ENCODE measurements at places on chromosomes 12 and 14. TPM values are rescaled to one million over a fixed set of nuclear protein-coding genes. Genes with fewer than 3 reads are reported as not detected.
A peak's percentile ranks its signal among the peaks of the same experiment; 100 is the strongest.

The ADCY4 gene
- 1.8 TPM for total RNA-seq

- no peak for DNase-seq
- no peak overlapping the region for H3K27ac ChIP-seq
- H3K36me3 ChIP-seq, result no peaks in the 10 kb centered on the region
These were observed 131.0 kb upstream of the SOX5 start for GRCh38 chr12:24080465-24080864.

The SOX5 gene
- 0.88 TPM for total RNA-seq

The POTEG gene
- total RNA-seq, result not detected

- no peak overlapping the region for H3K27ac ChIP-seq
- H3K4me1 ChIP-seq, result no peaks in the 10 kb centered on the region
- no peaks in the 10 kb centered on the region for H3K36me3 ChIP-seq
- H3K4me3 ChIP-seq, result no peak overlapping the region
- DNase-seq, result no peak
- H3K27me3 ChIP-seq, result peaks cover 12% of the 10 kb centered on the region
These were observed 65.8 kb upstream of the COCH start for GRCh38 chr14:30808576-30808975.

The EML5 gene
- 8.1 TPM for total RNA-seq

GRCh38 chr12:70648831-70649230, 11.6 kb upstream of the PTPRB start:
- peaks cover 14% of the 10 kb centered on the region for H3K27me3 ChIP-seq
- no peaks in the 10 kb centered on the region for H3K36me3 ChIP-seq
- no peak for DNase-seq
- H3K27ac ChIP-seq, result no peak overlapping the region
- H3K4me3 ChIP-seq, result no peak overlapping the region

The GUCY2C gene
- not detected for total RNA-seq

- H3K36me3 ChIP-seq, result no peaks in the 10 kb centered on the region
- H3K27me3 ChIP-seq, result peaks cover 16% of the 10 kb centered on the region
These were observed 42.8 kb downstream of the STXBP6 start for GRCh38 chr14:25006961-25007795.

- no peak overlapping the region for H3K27ac ChIP-seq
- no peaks in the 10 kb centered on the region for H3K4me1 ChIP-seq
- no peak overlapping the region for H3K4me3 ChIP-seq
- no peak for DNase-seq
- H3K36me3 ChIP-seq, result peaks cover 27% of the 10 kb centered on the region
These were observed 95.1 kb downstream of the RPAP3 start for GRCh38 chr12:47610686-47611252.

The TAS2R8 gene
- total RNA-seq, result not detected

DNA sequence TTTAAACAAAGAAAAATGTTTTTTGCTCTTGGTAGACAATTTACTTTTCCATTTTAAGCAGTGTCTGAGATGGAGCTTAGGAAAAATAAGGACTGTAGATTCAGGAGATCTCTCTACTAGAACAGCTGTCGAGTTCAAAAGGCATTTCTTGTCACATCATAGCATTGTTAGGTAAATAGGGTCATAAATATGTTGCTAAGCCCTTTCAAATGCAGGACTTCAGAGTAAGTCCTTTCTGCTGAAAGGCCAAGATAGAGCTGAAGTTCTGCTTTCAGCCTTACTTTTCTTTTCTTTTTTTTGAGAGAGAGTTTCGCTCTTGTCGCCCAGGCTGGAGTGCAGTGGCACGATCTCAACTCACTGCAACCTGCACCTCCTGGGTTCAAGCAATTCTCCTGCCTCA, 98.2 kb downstream of the SYNE2 start:
- H3K27me3 ChIP-seq, result no peaks in the 10 kb centered on the region
- H3K36me3 ChIP-seq, result peaks cover 18% of the 10 kb centered on the region
- DNase-seq, result no peak
- H3K4me1 ChIP-seq, result no peaks in the 10 kb centered on the region
- no peak overlapping the region for H3K4me3 ChIP-seq
- H3K27ac ChIP-seq, result no peak overlapping the region

- no peak for DNase-seq
- no peaks in the 10 kb centered on the region for H3K36me3 ChIP-seq
- H3K27me3 ChIP-seq, result peaks cover 18% of the 10 kb centered on the region
- H3K4me3 ChIP-seq, result no peak overlapping the region
- peaks cover 14% of the 10 kb centered on the region for H3K4me1 ChIP-seq
These were observed 7.8 kb downstream of the IRAK3 start for GRCh38 chr12:66196806-66197205.

DNA sequence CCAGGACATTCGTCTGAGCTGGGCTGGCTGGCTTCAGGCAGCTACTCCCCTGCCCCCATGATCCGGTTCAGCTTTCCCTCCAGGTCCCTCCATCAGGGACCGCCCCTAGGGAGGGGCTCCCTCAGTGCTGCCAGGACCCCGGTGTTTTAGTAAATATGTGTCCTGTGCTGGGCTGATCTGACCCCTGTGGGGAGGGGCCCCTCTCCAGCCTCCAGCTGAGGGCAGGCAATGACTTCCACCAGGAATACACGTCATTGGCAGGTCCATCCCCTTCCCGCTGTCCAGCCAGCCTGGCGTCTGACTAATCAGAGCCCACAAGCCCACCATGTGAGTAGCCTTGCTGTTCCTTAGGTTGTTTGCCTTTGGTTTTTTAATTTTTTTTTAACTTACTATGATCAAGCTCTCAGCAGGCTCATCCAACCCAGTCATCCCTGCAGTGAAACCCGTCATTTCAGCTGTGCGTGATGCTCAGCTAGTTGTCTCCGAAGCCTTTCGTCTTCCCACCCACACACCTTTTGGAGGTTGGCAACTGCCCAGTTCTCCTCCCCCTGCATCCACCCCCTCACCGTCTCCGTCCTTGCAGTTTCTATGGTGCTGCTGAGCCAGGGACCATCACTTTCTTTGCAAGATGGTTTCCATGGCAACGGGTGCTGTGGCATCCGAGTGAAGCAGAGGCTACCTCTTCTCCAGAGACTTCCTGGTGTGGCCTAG, 16.0 kb upstream of the SERPINA4 start:
- H3K27ac ChIP-seq, result no peak overlapping the region
- peak; percentile 22 for DNase-seq
- no peaks in the 10 kb centered on the region for H3K4me1 ChIP-seq
- peaks cover 13% of the 10 kb centered on the region for H3K27me3 ChIP-seq

- no peaks in the 10 kb centered on the region for H3K36me3 ChIP-seq
- H3K27me3 ChIP-seq, result no peaks in the 10 kb centered on the region
- H3K27ac ChIP-seq, result no peak overlapping the region
- H3K4me3 ChIP-seq, result no peak overlapping the region
- peaks cover 14% of the 10 kb centered on the region for H3K4me1 ChIP-seq
- DNase-seq, result no peak
These were observed 27.1 kb upstream of the NR2C1 start for GRCh38 chr12:95100264-95101190.

The TSPAN11 gene
- total RNA-seq, result not detected

The CCND2 gene
- 369 TPM for total RNA-seq

GRCh38 chr12:59075968-59076490, 155.7 kb upstream of the LRIG3 start:
- H3K27ac ChIP-seq, result no peak overlapping the region
- peaks cover 4% of the 10 kb centered on the region for H3K27me3 ChIP-seq
- no peaks in the 10 kb centered on the region for H3K4me1 ChIP-seq
- DNase-seq, result no peak

- H3K4me1 ChIP-seq, result peaks cover 26% of the 10 kb centered on the region
- H3K4me3 ChIP-seq, result no peak overlapping the region
- no peaks in the 10 kb centered on the region for H3K27me3 ChIP-seq
- no peaks in the 10 kb centered on the region for H3K36me3 ChIP-seq
- DNase-seq, result no peak
- no peak overlapping the region for H3K27ac ChIP-seq
These were observed 245.2 kb upstream of the PLEKHG7 start for GRCh38 chr12:92457458-92458180.

- H3K4me3 ChIP-seq, result no peak overlapping the region
- peaks cover 65% of the 10 kb centered on the region for H3K36me3 ChIP-seq
- peak overlapping the region; percentile 4 for H3K27ac ChIP-seq
- no peak for DNase-seq
These were observed 169.3 kb downstream of the PCNX1 start for GRCh38 chr14:71076462-71077092.

DNA sequence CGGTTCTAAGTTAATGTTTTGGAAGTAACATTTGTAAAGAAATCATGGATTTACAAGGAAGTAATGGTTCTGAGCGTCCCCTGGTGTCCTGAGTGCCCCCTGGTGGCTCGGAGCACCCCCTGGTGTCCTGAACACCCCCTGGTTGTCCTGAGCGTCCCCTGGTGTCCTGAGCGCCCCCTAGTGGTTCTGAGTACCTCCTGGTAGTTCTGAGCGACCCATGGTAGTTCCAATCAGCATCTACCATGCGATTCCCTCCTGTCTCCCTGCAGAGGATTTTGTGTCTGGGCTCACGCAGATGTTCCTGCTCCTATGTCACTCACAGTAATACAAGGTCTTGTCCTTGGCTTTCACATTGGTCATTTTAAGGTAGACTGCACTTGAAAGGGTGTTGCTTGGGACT, 1352.9 kb downstream of the TMEM121 start:
- peaks cover 6% of the 10 kb centered on the region for H3K4me1 ChIP-seq
- no peaks in the 10 kb centered on the region for H3K36me3 ChIP-seq
- no peak overlapping the region for H3K27ac ChIP-seq
- no peak overlapping the region for H3K4me3 ChIP-seq

- H3K27ac ChIP-seq, result peak overlapping the region; percentile 89
- no peak overlapping the region for H3K4me3 ChIP-seq
- peaks cover 58% of the 10 kb centered on the region for H3K4me1 ChIP-seq
- no peaks in the 10 kb centered on the region for H3K27me3 ChIP-seq
These were observed 3.0 kb upstream of the SRSF5 start for GRCh38 chr14:69763761-69764510.

GRCh38 chr14:35938770-35939169, 112.6 kb downstream of the BRMS1L start:
- H3K4me3 ChIP-seq, result no peak overlapping the region
- DNase-seq, result no peak
- H3K36me3 ChIP-seq, result no peaks in the 10 kb centered on the region

The COL2A1 gene
- not detected for total RNA-seq

GRCh38 chr14:74347097-74347794, 1.0 kb upstream of the VRTN start:
- no peaks in the 10 kb centered on the region for H3K36me3 ChIP-seq
- no peak overlapping the region for H3K4me3 ChIP-seq
- no peak for DNase-seq
- H3K4me1 ChIP-seq, result no peaks in the 10 kb centered on the region
- H3K27ac ChIP-seq, result no peak overlapping the region

DNA sequence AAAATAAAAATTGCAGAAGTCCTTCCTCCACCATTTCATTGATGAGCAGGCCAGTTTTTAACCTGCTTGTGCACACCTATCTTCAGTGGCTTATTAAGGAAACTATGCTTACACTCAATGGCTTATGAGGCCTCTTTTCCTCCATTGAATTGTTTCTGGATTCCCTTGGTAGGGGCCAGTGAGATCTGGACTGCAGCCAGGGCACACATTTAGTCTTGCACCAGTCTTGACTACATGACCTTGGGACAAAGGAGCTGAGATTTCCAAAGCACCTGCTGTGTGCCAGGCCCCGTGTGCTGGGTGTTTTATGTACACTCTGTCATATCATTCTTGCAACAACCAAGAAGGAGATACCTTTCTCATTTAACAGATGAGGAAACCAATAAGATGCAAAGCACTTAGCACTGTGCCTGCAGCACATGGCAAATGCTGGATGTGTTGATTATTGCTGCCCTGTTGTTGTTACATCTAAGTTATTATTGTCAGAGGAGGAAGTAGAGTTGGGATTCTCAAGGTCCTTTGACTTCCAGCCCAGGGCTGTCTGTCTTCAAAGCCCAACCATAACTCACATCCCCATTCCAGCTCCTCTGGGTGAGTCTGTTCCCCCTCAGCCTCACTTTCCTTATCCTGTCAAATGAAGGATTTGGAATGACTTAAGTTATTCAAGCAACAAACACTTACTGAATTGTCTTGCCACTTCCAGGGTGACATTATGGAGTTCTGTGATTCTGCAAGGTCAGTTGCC, 31.6 kb upstream of the RIN3 start:
- H3K4me1 ChIP-seq, result no peaks in the 10 kb centered on the region
- no peaks in the 10 kb centered on the region for H3K36me3 ChIP-seq
- H3K4me3 ChIP-seq, result no peak overlapping the region
- peaks cover 2% of the 10 kb centered on the region for H3K27me3 ChIP-seq
- H3K27ac ChIP-seq, result no peak overlapping the region

DNA sequence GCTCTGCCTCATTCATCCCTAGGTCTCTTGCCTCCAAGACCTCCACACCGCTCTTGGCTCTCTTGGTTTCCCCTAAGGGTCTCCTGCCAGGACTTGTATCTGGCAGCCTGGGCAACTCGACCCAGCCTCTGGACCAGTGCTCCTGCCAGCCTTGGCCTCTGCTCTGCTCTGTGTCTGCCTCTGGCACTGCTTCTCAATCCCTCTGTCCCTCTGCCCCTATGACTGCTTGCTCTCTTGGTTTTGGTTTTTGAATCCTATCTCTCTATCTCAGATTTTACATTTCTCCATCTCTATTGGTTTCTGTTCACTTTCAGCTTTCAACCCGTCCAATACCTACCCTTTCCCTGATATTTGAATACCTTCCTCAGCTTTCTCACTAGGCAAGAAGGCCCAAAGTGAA, 6.3 kb downstream of the ITGA5 start:
- no peaks in the 10 kb centered on the region for H3K27me3 ChIP-seq
- H3K4me1 ChIP-seq, result peaks cover 62% of the 10 kb centered on the region
- DNase-seq, result no peak
- H3K27ac ChIP-seq, result peak overlapping the region; percentile 89
- H3K36me3 ChIP-seq, result peaks cover 23% of the 10 kb centered on the region

DNA sequence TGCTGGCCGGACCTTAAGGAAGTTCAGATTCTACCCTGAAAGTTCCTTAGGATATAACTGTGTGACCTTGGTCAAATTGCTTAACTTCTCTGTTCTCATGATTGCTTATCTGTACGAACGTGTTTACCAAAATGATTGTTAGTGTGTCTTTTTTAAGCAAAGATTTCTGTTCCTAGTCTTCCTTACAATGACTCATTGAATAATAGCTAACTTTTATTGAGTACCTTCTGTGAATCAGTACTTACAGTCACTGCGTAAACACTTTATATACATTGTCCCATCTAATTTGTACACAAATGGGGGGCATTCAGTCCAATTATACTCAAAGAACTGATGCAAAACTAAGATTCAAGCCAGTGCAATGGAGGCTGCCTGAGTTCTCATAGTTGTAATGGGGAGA, 4.2 kb upstream of the TMEM30B start:
- DNase-seq, result no peak
- no peak overlapping the region for H3K4me3 ChIP-seq
- peaks cover 15% of the 10 kb centered on the region for H3K4me1 ChIP-seq
- no peaks in the 10 kb centered on the region for H3K36me3 ChIP-seq
- H3K27ac ChIP-seq, result no peak overlapping the region

GRCh38 chr14:56268673-56269072, 150.5 kb downstream of the PELI2 start:
- no peak overlapping the region for H3K27ac ChIP-seq
- H3K36me3 ChIP-seq, result no peaks in the 10 kb centered on the region
- no peak overlapping the region for H3K4me3 ChIP-seq
- DNase-seq, result no peak
- H3K27me3 ChIP-seq, result no peaks in the 10 kb centered on the region

The NDRG2 gene
- 5.5 TPM for total RNA-seq

The B3GNT4 gene
- total RNA-seq, result 2.0 TPM

GRCh38 chr14:88359500-88359899, 26.0 kb upstream of the SPATA7 start:
- no peak for DNase-seq
- peaks cover 9% of the 10 kb centered on the region for H3K27me3 ChIP-seq
- no peaks in the 10 kb centered on the region for H3K4me1 ChIP-seq
- H3K36me3 ChIP-seq, result no peaks in the 10 kb centered on the region
- no peak overlapping the region for H3K27ac ChIP-seq
